ENCODE measurements at places on chromosomes 2 and 18.

DNA sequence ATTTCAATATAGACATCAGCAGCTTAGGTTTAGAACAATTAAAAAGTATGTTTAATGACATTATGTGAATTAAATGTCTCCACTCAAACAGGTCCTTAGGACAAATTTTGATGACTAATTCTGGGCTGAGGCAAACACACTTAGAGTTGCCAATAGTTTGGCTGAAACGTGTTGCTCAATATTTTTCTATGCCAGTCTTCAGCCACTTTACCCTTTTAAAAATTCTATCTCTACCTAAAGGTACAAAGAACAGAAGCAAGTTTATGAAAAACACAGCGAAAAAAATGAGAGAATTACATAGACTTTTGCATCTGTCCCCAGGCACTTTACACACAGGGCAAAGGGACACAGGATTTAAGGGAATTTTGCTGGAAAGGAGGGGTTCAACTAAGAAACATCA is 4.5 kb downstream of the IDH1 start:
- DNase-seq, result no peak

DNA sequence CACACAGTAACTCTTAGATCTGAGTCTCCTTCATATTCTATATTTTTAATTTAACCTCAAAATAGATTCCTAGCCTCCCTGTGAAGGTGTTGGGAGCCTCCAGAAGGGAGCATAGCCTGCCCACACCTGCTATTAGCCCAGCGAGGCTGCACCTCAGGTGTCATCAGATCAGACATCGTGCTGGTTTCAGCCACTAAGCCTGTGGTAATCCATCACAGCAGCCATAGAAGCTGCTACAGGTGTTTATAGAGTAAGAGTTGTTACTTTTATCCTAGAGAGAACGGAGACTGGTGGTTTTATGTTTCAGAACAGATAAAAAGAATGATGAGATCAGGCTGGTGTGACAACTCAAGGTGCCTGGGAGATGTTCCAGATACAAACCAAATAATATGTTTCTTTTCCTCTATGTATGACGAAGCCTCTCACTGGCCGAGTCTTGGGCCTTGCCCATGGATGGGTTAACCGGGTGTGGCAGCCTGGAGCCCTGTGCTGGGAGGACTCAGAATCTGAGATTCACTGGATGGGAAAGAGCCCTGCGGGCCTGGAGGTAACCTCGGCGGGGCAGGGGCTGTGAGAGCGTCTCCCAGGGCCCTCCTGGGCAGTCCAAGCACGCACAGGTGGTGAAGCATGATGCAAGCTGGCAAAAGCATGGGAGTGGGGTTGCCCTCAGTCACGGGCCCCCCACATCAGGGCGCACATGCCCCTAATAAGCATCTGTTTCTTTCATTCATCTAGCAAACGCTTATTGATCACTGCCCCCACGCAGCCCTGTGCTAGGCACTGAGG is 73.7 kb downstream of the MRPS9 start:
- DNase-seq, result no peak

DNA sequence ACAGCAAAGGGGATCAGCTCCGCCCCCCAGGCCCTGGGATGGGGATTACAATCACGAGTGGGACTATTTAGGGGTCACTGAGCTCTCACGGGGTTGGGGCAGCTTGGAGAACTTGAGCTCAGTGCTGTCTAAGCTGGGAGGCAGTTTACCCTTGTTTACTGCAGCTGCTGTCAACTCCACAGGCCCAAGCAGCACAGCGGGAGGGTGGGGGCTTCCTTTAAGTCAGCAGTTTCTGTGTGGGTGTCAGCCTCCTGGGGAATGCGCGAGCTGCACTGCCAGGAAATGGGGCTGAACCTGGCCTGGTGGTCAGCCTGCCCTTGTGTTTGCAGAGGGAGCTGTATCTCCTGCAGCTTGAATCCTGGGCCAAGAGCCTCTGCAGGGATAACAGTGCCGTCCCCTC is 29.8 kb downstream of the TOGARAM2 start:
- peak; percentile 30 for DNase-seq

GRCh38 chr2:34239511-34239910 is 640.4 kb upstream of the FAM98A start:
- no peak for DNase-seq

DNA sequence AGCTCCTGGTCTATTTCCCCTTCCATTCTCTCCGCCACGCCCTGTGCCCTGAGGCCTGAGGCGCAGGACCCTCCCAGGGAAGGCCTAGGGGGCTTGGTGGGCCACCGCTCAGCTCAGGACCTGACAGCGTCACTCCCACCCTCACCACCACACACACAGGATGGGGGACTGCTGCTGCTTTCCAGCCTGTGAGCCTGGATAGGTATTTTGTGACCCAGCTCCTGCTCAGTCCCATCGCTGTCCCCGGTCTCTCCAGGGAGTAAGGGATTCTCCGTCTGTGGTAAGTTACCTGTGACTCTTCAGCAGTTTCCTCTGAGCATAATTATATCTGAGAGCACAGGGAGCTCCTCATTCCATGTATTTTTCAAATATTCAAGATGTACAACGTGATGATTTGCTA is 16.3 kb downstream of the FAM228A start:
- no peak for DNase-seq

DNA sequence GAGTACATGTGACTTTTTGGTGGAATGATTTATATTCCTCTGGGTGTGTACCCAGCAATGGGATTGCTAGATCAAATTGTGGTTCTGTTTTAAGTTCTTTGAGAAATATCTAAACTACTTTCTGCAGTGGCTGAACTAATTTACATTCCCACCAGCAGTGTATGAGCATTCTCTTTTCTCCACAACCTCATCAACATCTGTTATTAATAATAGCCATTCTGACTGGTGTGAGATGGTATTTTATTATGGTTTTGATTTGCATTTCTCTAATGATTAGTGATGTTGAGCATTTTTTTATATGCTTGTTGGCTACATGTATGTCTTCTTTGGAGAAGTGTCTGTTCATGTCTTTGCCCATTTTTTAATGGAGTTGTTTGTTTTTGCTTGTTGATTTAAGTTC is 267.4 kb upstream of the NT5C1B start:
- DNase-seq, result no peak

GRCh38 chr2:192645811-192646598 is 451.3 kb upstream of the TMEFF2 start:
- no peak for DNase-seq

DNA sequence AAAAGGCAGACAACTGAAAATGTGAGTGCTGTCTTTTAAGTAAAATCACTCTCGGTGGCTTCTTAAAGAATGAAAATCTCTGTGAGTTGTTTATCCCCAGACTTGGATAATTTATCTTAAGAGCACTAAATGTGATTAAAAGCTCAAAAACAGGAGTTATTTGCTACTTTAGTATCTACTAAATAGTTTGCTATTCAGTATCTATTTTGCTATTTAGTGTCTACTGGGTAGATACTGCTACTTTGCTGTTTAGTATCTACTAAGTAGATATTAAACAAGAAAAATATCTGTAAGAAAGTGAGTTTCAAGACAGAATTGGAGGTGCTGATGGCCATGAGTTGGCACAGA is 1.4 kb upstream of the KCNG3 start:
- DNase-seq, result no peak

DNA sequence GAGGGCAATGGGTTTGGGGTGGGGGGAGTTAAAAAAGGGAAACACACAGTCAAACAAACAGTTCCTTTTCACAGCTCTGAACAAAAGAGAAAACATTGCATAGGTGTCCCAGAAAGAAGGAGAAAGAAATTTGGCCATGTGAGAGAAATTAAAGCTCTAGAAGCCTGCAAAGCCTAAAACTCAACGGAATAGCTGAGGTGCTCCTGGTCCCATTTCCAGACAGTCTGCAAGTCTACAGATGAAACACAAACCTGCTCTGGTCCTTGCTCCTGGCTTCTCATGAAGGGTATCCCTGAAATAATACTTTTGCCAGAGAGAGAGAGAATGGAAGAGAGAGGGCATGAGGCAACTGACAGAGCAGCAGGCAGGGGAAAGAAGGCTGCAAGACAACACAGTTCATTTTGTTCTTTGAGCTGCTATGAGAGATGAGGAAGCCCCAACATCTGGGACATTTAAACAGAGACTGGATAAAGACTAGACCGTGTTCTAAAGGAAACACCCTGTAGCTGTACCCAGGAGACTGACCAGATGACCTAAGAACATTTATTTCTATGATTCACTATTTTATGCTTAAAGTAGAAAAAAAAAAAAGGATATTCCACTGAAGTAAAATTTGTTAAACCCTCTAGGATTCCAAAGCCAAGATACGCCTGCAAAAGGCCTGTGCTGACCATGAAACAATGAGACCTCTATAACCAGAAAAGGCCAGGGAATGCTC is 57.3 kb upstream of the CYP26B1 start:
- DNase-seq, result no peak

- no peak for DNase-seq
Observed at GRCh38 chr2:228575897-228576296, 394.4 kb upstream of the SPHKAP start.

- no peak for DNase-seq
Observed at GRCh38 chr2:136653861-136654260, 111.5 kb upstream of the THSD7B start.

- no peak for DNase-seq
Observed at GRCh38 chr2:241942416-241943208, 73.1 kb downstream of the RTP5 start.

DNA sequence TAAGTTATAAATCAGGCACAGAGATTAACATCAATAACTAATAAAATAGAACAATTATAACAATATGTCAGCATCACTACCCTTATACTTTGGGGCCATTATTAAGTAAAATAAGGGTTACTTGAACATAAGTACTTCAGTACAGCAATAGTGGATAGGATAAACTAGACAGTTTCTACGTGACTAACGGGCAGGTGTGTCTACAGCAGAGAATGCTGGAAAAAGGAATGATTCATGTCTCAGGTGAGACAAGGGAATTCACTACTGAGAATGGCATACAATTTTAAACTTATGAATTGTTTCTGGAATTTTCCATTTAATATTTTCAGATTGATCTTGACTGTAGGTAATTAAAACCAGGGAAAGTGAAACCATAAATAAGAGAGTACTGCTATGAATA is 5.5 kb downstream of the WDR75 start:
- DNase-seq, result no peak

GRCh38 chr2:37349231-37349860 is 4.9 kb downstream of the QPCT start:
- no peak for DNase-seq

DNA sequence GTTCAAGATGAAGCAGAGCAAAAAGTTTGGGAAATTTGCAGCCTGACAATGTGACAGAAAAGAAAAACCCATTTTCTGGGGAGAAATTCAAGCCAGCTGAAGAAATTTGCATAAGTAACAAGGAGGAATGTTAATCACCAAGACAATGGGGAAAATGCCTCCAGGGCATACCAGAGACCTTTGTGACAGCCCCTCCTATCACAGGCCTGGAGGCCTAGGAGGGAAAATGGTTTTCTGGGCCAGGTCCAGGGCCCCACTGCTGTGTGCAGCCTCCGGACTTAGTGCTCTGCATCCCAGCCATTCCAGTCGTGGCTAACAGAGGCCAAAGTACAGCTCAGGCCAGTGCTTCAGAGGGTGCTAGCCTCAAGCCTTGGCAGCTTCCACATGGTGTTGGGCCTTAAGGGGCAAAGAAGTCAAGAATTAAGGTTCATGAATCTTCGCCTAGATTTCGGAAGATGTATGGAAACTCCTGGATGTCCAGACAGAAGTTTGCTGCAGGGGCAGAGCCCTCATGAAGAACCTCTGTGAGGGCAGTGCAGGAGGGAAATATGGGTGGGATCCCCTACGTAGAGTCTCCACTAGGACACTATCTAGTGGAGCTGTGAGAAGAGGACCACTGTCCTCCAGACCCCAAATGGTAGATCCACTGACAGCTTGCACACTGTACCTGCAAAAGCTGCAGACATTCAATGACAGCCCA is 314.1 kb upstream of the TRIB2 start:
- DNase-seq, result no peak

DNA sequence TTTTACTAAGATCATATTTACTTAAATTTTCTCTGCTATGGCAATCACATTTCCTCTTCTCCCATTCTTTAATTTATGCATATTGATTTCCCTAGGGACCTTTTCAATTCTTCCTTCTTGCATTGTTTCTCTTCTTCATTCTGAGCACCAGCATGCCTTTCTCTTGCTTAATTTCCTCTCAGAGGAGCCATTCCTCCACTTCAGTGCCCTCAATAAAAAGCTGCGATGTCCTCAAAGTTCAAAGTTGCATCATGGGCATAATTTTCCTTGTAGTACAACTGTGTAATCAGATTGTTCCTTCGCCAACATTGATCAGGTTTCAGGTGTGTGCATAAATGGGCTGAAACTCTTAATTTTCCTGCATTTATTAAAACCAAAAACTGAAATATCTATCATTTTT is 21.8 kb upstream of the CD226 start:
- DNase-seq, result no peak

- no peak for DNase-seq
Observed at GRCh38 chr2:227234429-227234828, 70.0 kb downstream of the COL4A3 start.

DNA sequence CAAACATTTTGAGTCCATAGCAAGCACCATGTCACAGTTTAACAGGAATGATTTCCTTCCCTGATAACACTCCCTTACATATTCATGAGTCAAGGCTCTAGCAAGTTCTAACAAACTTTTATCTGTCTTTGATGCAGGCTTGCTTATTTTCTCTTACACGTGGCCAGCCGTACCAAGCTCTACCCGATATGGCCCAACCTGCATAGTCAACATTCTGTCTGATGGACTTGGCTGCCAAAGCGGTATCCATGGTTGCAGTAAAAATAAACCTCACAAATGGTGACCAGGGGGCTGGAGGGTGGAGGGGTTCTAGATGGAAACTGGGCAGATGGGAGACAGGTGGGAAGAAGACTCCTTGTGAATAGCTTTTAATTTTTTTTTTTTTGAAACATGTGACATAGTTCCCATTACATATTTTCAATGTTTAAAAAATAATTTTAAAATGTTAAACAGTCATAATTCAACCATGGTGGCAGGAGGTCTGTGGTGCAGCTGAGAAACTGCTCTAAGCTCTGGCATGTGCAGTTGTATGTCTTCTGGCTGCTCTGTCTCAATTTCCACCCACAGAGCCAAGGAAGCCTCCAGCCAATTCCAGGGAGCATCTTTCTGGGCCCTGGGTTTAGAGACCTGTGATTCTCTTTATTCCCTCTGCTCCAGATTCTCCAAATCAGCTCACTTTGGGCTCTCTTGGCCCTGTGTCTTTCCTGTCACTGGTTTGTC is 20.7 kb upstream of the CXCR1 start:
- no peak for DNase-seq

DNA sequence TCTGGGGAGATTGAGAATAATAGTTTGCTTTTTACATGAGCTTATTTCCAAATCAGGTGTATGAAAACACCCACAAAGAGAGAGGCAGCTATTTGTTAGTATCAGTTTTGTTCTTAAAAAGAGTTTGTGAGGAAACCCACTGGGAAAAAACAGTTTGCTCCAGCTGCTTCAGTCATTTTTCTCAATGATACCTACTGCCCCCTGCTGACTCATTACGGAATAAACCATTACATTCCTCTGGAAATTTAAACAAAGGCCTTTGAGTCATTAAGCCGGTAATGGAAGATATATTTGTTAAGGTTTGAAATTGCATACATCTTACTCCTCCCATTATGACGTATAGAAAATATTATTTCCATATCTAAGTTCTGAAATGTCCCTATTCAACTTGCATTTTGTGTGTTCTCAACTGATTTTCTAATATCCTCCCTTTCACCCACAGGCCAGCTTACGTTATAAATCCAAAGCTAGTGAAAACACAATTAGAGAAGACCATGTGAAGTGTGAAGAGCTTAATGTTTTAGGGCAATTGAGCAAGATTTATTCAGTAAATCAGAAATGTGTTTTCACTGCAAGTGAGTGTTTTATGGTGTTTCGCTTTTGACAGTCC is 761.6 kb downstream of the DSC3 start:
- no peak for DNase-seq

Measured in stimulated activated CD4-positive, alpha-beta T cell treated with anti-CD3 and anti-CD28 coated beads, Interleukin-4, amount 100 ng/mL, for 1 hour (primary cell).